ENCODE measurements at places on chromosomes 3 and 15.

- no peak for DNase-seq
- H3K4me3 ChIP-seq = no peak overlapping the region
- no peaks in the 10 kb centered on the region for H3K4me1 ChIP-seq
- no peaks in the 10 kb centered on the region for H3K27me3 ChIP-seq
- H3K36me3 ChIP-seq = no peaks in the 10 kb centered on the region
Measured at GRCh38 chr3:7745711-7746110, 755.9 kb upstream of the LMCD1 start.

- no peaks in the 10 kb centered on the region for H3K27me3 ChIP-seq
- no peaks in the 10 kb centered on the region for H3K36me3 ChIP-seq
- H3K4me1 ChIP-seq = peaks cover 4% of the 10 kb centered on the region
- H3K4me3 ChIP-seq = no peak overlapping the region
Measured at GRCh38 chr3:188267790-188268335, 113.9 kb downstream of the LPP start.

- peak overlapping the region; percentile 79 for H3K4me3 ChIP-seq
- peak; percentile 81 for DNase-seq
- H3K4me1 ChIP-seq = peaks cover 4% of the 10 kb centered on the region
- peak overlapping the region; percentile 40 for H3K27ac ChIP-seq
Measured at GRCh38 chr3:188153437-188154013, 432 bp upstream of the LPP start.

- H3K27ac ChIP-seq = no peak overlapping the region
- no peaks in the 10 kb centered on the region for H3K36me3 ChIP-seq
- no peak for DNase-seq
- H3K4me1 ChIP-seq = no peaks in the 10 kb centered on the region
- H3K4me3 ChIP-seq = no peak overlapping the region
- peaks cover 20% of the 10 kb centered on the region for H3K27me3 ChIP-seq
Measured at GRCh38 chr15:95327661-95328060, 1002.8 kb upstream of the NR2F2 start.

DNA sequence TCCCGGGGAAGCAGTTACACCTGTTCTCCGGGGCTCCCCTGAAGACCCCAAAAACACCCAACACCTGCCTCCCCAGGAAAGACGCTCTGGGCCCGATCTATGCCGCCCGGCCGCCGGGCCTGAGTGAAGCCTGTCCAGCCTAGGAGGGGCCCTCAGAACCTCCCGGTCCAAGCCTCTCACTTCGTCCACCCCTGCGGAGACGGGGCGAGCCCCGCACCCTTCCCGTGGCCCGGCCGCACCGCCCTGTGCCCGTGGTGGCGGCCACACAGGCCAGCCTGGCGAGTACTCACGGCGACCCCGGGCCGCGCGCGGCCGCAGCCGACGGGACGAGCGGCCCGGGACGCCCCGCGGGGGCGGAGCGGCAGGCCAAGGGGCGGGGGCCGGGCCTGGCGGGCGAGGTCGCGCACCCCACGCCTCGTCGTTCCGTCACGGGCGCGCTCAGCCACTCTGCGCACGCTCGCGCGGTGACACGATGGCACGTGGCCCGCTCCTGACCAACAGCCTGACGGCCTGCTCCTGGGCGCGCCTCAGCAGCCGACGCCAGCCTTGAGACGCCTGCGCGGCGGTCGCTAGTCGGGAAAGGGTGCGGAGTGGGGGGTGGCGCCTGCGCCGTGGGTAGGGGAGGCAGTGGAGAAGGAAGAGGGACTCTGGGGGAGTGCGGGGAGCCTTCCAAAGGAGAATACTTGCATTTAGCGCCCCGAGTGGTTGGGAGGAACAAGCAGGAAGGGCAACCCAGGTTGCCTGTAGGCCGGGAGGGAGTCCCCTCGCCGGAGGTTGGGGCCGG is at the start of gene PARP6:
TSS of gene PARP6 (minus strand) at position 342 of the 784 bp plus-strand sequence. CDS start 5,077 bp downstream, outside the sequence.
- H3K27ac ChIP-seq = peak within 1 kb of the TSS; percentile 86
- no peaks in the 10 kb centered on the region for H3K27me3 ChIP-seq
- peaks cover 18% of the 10 kb centered on the region for H3K4me1 ChIP-seq
- H3K36me3 ChIP-seq = peaks cover 3% of the 10 kb centered on the region

DNA sequence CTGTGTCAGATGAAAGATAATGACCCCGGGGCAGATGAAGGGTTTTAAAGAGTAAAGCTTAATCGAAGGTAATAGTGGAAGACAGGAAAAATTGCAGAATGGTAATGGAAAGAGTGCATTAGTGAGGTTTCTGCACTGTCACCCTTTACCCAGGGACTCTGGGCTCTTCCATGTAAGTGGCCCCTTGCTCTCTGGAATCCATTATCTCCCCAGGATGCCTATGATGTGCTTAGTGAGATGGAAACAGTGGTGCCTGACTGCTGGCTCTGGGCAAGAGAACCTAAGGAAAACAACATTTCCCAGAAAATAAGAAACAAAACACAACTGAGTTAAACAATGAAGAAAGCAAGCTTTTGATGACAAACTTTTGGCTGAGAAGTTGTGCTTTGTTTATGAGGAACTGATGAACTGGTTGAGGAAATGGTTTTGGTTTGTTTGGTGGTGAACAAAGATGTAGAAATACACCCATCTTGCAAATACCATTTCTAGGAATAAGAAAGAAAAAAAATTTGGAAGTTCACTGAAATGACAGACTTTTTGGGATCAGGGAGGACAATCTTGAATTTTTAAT is 119.9 kb upstream of the RASGRP1 start:
- no peak overlapping the region for H3K4me3 ChIP-seq
- no peak for DNase-seq
- no peaks in the 10 kb centered on the region for H3K36me3 ChIP-seq
- H3K27me3 ChIP-seq = no peaks in the 10 kb centered on the region
- no peak overlapping the region for H3K27ac ChIP-seq

DNA sequence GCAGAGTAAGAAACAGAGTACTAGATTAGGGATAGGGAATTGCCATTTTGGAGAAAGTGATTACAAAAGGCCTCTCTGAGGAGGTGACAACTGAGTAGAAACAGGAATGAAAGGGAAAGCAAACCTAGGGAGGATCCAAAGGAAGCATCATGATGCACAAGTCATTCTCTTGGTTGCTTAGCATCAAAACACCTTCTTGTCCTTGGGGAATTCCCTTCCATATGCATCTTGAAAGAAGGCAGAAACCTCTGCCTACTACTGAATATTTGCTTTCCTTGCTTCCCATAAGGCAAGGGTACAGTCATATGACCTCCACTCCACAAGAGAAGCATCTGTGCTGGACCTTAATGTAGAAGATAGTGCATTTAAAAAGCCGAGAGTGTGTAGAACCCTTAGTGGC is 24.1 kb downstream of the GABPB1 start:
- no peak overlapping the region for H3K4me3 ChIP-seq
- peak overlapping the region; percentile 11 for H3K27ac ChIP-seq
- H3K36me3 ChIP-seq = peaks cover 2% of the 10 kb centered on the region
- H3K27me3 ChIP-seq = no peaks in the 10 kb centered on the region

GRCh38 chr15:51669381-51669780 is 11.9 kb upstream of the SCG3 start:
- H3K27ac ChIP-seq = no peak overlapping the region
- no peaks in the 10 kb centered on the region for H3K27me3 ChIP-seq
- no peaks in the 10 kb centered on the region for H3K4me1 ChIP-seq
- H3K4me3 ChIP-seq = no peak overlapping the region
- no peak for DNase-seq

GRCh38 chr15:42064271-42064670 is 30.1 kb downstream of the PLA2G4D start:
- no peak for DNase-seq
- no peaks in the 10 kb centered on the region for H3K36me3 ChIP-seq
- H3K4me3 ChIP-seq = no peak overlapping the region

- DNase-seq = peak; percentile 75
- no peak overlapping the region for H3K4me3 ChIP-seq
- peaks cover 17% of the 10 kb centered on the region for H3K4me1 ChIP-seq
Measured at GRCh38 chr15:77659350-77660321, 26.9 kb upstream of the LINGO1 start.

- H3K27me3 ChIP-seq = no peaks in the 10 kb centered on the region
- H3K36me3 ChIP-seq = no peaks in the 10 kb centered on the region
- DNase-seq = no peak
- H3K4me1 ChIP-seq = no peaks in the 10 kb centered on the region
- H3K4me3 ChIP-seq = no peak overlapping the region
Measured at GRCh38 chr3:86867982-86868381, 123.0 kb downstream of the VGLL3 start.

All from common myeloid progenitor, CD34-positive (primary cell).